ENCODE measurements at places on chromosomes 7 and 10.

- no peak for DNase-seq
These were observed 94.4 kb upstream of the KIAA1217 start for GRCh38 chr10:24114556-24114955.

GRCh38 chr10:119652361-119652730, 1.2 kb downstream of the BAG3 start:
- no peak for DNase-seq

- no peak for DNase-seq
These were observed 27.3 kb downstream of the ADAP1 start for GRCh38 chr7:927031-927671.

DNA sequence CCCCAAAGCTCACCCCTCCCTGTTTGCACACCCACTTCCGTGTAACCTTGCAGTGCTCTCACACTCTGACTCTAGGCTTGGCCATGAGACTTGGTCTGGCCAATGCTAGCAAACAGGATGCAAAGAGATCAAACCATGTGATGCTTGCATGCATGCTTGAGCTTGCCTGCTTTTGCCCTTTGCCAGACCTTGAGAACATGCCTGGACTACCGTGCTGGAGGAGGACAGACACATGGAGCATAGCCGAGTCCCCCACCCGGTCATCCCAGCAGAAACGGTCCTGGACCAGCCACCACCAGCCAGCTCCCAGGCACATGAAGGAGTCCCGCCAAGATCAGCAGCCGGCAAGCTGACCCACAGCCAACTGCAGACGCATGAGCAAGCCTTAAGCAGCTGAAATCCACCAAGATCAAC, 23.4 kb downstream of the PYROXD2 start:
- DNase-seq, result no peak

DNA sequence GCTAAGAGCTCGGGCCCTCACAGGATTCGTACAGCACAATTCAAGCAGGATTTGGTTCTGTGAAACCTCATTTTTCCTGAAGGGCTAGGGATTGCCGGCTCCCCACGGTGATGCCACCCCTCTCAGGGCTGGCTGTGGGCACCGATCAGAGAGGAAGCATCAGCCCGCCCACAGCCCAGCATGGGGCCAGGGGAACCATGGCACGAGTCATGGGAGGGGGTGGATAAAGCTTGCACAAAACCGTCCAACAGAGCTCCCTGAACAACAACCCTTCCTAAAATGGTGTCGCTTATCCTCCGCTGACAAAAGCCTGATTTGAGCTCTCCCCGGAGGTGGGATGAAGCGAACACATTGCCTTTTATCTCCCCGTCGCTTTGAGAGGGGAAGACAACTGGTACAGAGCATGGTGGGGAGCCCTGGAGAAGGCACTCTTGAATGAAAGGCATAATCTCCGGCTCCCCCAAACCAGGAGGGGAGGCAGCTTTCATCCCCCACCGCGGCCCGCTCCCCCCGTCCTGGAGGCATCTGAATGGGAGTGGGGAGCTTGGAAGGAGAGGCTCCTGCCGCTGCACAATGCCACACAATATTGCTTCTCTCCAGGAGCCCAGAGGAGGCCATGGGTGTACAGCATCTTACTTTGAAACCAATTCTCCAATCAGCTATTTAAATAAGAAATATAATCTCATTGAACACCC, 144.0 kb downstream of the RPS24 start:
- DNase-seq, result no peak

DNA sequence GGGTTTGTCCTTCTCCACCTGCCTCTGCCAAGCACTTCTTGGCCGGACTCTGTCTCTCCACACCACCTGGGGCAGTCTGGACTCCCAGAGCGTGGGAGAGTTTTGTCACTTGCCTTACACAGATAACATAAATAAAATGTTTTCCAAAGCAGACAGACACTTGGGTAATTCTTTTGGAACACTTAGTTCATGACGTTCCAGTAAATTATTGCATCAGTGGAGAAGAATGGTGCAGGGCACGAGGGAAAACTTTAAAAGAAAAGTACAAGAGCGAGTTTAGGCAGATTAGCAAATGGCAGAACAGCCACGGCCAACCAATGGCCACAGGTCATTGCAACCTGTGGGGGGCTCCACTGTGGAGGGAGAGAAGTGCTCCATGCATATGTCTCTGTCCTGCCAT, 170.6 kb upstream of the GRB10 start:
- no peak for DNase-seq

DNA sequence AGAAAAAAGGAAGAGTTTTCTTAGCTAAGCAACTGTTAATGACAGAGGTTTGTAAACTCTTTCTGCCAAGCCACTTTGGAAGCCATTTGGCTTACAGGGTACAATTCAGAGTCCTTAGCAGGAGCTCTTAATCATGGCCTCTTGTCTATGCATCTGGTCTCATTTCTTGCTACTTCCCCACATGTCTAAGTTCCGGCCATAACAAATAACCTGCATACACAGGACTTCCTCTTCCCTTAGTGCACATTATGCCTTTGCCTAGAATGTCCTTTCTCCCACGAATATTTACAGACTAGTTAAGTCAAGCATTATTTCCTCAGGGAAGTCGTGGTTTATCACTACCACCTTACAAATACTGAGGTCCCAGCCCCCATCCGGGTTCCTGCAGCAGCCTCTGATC, 8.6 kb upstream of the UPF2 start:
- no peak for DNase-seq

- DNase-seq, result no peak
These were observed 18.1 kb downstream of the CALN1 start for GRCh38 chr7:72394016-72394415.
